ENCODE measurements at places on chromosomes 6 and 20. TPM values are rescaled to one million over a fixed set of nuclear protein-coding genes. Genes with fewer than 3 reads are reported as not detected.

Gene IMPG1
- 1.8 TPM for polyA plus RNA-seq

Gene FAM184A
- polyA plus RNA-seq, result 12.5 TPM

GRCh38 chr6:111192911-111193555 is 105.7 kb downstream of the SLC16A10 start:
- no peak for DNase-seq

- no peak for DNase-seq
Observed at GRCh38 chr6:140485740-140486449, 1111.4 kb upstream of the CITED2 start.

Gene KHDC1L
- 0.37 TPM for polyA plus RNA-seq

- DNase-seq, result no peak
Observed at GRCh38 chr20:48632017-48632824, 195.6 kb downstream of the PREX1 start.

DNA sequence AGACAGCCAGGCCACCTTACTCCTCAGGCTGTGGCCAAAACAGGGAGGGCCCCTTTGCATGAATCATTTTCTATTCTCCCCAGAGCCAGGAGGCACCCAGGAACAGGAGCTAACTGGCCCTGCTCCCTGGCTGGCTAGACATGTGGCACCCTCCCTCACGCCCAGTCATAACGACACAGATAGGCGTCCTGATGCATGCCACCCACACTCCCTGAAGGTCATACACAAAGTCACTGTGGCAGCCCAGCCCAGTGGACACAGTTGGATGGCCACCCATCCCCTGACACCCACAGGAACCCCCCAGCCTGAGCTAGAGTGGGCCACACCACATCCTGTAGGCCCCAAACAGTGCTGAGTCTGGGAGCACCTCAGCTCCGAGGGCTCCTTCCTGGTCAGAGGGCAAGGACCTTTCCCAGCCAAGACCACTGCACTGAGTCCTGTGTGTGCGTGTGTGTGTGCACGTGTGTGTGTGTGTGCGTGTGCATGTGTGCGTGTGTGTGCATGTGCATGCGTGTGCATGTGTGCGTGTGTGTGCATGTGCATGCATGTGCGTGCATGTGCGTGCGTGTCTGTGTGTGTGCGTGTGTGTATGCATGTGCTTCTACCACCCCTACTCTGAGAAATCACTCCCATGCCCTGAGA is 21.6 kb downstream of the TFEB start:
- no peak for DNase-seq

Gene RNF39
- polyA plus RNA-seq, result 1.3 TPM

Gene FOXA2
- 0.14 TPM for polyA plus RNA-seq

GRCh38 chr6:3624250-3625136 is 127.0 kb downstream of the PXDC1 start:
- no peak for DNase-seq

DNA sequence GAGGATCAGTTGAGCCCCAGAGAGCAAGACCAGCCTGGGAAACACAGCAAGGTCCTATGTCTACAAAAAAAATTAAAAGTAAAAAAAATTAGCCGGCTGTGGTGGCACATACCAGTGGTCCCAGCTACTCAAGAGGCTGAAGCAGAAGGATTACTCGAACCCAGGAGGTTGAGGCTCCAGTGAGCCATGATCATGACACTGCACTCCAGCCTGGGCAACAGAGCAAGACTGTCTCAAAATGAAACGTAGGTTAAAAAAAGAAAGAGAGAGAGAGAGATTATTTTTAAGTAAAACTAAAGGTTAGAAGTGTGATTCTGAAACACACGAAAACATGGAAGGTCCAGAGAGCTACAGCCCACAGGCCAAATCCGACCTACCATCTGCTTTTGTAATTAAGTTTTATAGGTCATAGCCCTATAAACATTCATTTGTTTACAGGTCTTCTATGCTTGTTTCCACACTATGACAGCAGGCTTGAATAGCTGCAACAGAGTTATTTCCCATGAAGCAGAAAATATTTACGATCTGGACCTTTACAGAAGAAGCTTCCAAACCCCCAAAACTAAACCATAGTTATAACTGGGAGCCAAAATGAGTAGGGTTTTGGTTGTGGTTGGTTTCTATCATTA is 279.7 kb downstream of the GMDS start:
- DNase-seq, result no peak

Gene PRKN
- 12.4 TPM for polyA plus RNA-seq

GRCh38 chr20:58800134-58800871 is 50.4 kb downstream of the GNAS-AS1 start:
- no peak for DNase-seq

DNA sequence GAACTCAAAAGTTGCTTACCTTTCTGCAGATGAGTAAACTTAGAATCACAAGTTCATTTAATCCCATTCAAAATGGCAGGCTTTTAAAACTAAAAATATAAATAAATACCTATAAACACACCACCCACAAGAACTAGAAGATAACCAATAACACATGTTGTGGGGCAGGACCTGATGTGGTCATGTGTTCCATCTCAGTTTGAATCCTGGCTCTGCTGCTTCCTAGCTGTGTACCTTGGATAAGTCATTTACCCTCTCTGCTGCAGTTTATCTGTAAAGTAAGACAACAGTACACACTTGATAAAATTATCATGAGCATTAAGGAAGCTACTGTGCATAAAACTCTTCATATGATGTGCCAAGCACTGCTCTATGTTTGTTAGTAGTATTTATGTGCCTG is 22.0 kb downstream of the TRIM27 start:
- no peak for DNase-seq

GRCh38 chr6:98827295-98828159 is 6.8 kb upstream of the POU3F2 start:
- no peak for DNase-seq

GRCh38 chr20:4775322-4776078 is 53.8 kb downstream of the PRND start:
- no peak for DNase-seq

GRCh38 chr6:129966125-129966524 is 52.3 kb upstream of the L3MBTL3 start:
- DNase-seq, result no peak

Gene STX11
- polyA plus RNA-seq, result 1.00 TPM

- DNase-seq, result no peak
Observed at GRCh38 chr6:139801571-139802321, 427.3 kb upstream of the CITED2 start.

DNA sequence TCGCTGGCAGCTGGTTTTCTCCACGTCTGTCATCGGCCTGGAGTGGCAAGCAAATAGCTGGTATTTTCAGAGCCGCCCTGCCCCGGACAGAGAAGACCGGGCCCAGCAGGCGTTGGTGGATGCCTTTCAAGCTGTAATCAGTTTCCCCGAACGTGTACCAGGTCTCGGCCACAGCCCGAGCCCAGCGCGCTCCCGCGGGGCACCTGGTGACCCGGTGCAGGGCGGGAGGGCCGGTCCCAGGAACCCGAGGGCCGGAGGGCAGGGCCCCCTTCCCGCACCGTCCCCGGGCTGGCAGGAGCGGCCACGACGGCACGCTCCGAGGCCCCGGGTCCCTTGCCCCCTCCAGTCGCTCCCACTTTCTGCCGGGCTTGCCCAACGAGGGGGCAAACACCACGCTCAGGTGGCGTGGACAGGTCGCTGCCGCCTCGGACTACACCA is 348 bp upstream of the PYGB start:
- peak; percentile 25 for DNase-seq

Gene ANGPT4
- polyA plus RNA-seq, result 0.19 TPM

Gene EBF4
- 31.5 TPM for polyA plus RNA-seq

DNA sequence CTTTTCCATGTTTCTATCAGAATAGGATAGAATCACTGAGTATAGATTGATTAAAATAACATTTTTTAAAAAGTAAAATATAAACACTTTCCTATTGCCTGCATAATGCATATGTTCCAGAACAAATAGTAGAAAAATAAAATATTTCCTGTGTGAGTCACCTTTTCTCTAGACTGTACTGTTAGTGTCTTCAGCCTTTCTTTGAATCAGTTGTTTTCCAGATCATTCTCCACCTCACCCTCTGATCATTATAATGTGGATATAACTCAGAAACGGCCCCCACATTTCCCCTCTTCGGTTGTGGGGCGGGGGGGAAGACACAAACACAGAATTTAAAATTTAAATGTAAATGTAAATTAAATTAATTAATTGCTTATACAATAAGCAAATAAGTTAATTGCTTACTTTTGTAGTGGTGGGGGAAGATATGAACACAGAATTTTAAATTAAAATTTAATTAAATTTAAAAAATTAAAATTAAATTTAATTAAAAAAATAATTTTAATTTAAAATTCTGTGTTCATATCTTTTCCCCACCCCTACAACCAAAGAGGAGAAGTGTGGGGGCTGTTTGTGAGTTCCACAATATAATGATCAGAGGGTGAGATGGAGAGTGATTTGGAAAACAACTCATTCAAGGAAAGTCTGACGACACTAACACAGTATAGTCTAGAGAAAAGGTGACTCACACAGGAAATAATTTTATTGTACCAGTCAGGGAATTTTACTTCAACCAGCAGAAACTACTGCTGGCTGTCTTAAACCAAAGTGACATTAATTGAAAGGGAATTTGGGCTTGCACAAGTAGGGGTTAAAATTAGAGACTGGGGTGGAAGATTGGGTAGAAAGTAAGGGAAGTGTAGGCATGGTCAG is 37.1 kb upstream of the PROKR2 start:
- DNase-seq, result no peak

DNA sequence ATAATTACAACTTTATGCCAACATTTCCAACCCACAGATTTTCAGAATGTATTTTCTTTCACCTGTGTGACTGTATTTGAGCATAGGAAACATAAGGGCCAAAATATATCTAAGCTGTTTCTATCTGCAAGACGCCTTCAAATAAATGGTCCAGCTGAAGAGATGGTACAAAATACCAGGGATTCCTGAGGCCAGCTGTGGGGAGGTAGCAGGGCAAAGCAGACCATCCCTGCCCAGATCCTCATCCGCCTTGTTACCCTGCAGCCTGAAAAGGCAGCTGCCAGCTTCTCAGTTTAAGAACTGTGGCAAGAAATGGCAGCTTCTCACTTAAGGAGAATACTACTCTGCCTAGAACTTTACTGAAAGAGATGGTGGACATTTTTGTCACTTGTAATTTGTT is 143.3 kb downstream of the KHDC1L start:
- no peak for DNase-seq

GRCh38 chr20:62448038-62448437 is 20.7 kb upstream of the RBBP8NL start:
- no peak for DNase-seq

Gene TMEM244
- polyA plus RNA-seq, result not detected

DNA sequence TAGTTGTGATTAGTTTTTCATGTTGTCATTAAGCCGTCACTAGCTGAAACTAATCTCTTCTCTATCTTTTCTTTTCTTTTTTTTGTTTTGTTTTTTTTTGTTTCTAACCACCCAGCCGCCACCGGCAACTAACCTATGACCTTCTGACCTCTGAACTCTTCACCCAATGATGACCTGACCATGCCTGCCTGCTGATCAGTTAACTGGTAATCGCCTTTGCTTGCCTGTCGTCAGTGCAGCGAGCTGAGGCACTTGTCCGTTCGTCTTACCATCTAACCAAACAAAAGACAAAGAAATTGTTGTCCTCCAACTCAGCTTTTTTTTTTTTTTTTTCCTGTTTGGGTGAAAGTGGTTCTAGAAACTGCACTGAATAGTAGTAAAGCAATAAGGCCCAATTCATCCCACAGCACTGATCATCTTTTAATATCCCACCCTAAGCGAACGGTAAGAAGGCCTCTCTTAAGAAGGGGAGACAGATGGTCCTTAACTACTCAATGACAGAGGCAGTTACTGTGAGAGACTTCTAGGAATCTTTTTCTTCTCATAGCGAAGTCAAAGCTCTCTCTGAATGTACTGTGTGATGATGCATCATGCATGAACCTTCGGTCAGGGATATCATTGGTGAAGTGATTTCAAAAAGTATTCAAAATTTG is 156.2 kb downstream of the QKI start:
- DNase-seq, result no peak

DNA sequence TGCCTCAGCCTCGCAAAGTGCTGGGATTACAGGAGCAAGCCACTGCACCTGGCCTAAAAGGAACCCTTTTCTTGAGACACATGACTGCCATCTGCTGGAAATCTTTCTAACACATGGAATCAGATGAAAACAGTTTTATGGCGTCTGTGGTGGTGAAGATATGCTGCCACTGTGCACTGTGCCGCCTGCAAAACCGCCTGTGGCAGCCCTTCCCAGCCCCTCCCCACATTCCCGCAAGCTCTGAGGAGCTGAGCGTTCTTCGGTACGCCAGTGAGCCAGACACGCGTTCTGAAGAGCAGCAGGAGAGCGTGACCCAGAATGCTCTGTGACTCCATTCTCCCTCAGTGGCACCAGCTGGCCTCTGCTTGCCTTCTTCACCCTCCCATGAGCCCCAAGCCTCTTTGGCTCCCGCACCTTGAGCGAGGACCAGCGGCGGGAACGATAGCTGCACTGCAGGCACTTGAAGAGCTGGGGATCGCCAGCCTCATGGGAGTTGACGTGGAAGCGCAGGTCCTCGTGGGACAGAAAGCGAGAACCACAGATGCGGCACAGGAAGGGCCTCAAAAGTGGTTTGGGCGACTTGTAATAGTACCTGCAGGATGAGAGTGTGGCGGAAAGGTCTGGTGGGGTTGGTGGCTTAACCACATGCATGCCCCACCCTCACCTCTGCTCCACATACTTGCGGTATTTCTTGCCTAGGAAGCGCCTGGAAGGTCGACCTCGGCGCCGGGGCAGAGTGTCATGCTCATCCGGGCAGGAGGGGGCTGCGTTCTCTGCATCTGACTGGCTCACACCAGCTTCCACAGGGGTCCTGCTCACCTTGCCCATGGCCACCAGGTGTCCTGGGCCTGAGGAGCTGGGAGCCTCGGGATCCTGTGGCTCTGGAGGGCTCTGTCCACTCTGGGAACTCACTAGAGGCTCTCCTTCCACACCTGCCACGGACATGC is 8.7 kb downstream of the ZNF335 start:
- no peak for DNase-seq

DNA sequence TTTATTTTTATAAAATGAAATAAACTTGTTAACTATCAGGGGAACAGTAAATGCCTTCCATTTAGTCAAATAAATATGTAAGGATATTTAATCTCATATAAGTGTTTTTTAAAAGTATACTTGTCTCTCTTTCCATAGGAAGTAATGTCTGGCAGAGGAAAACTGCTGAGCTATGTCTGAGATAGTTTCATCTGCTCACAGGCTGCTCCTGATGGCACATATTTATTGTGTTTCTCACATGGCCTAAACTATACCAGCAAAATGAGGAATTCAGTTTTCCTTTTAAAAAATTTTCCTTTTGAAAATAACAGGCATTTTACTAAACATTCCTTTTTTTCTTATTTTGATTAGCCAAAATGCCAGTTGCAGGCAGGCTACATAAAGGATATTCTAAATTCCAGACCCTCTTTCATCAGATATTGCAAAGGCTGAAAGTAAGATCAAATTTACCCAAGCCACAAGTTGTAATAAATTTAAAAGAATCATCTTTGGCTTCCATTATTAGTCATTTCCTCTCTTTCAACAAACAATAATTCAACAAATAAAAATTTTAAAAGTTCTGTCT is 60.1 kb upstream of the RNF146 start:
- DNase-seq, result no peak

Gene DEFB115
- not detected for polyA plus RNA-seq

DNA sequence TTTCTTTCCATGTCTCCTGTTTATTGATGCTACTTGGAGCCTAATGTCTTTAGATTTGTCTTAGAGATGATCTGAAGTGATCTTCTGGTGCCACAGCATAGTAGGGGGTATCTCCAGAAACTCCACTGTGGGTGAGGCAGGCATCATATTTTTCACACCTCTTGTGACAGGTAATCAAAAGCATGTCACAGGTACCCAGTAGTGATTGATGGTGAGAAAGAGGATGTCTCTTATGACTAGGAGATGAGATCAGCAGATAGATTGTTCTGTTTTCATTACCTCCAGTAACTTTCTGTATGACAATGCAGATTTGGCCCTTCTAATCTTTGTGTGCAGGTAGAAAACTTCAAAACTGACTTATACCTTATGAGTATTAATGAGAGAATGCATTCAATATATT is 13.5 kb downstream of the NCOA7 start:
- no peak for DNase-seq

Gene SERINC3
- 79.5 TPM for polyA plus RNA-seq

Gene ZSCAN16
- polyA plus RNA-seq, result 12.9 TPM

Data from right renal pelvis (tissue), 4 donors.